ENCODE measurements at places on chromosomes 16 and 17. TPM values are rescaled to one million over a fixed set of nuclear protein-coding genes. Genes with fewer than 3 reads are reported as not detected.

DNA sequence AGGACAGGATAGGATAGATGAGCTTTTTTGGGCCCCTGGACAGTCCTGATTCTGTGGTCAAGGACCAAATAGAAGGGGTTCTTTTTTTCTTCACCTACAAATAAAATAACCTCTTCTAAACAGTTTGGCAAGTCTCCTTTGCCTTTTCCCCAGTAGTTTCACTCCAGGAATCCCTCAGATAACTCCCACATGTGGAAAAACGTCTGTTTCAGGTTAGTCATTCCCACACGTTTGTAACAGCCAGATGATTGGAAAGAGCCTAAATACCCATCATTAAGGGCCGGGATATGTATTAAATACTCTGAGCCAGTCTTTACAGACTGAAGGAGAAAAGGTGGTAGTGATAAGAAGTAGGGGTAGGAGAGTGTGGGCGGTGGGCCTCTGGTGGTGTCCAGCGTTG lies 58.3 kb downstream of the PLD6 start:
- DNase-seq = no peak

DNA sequence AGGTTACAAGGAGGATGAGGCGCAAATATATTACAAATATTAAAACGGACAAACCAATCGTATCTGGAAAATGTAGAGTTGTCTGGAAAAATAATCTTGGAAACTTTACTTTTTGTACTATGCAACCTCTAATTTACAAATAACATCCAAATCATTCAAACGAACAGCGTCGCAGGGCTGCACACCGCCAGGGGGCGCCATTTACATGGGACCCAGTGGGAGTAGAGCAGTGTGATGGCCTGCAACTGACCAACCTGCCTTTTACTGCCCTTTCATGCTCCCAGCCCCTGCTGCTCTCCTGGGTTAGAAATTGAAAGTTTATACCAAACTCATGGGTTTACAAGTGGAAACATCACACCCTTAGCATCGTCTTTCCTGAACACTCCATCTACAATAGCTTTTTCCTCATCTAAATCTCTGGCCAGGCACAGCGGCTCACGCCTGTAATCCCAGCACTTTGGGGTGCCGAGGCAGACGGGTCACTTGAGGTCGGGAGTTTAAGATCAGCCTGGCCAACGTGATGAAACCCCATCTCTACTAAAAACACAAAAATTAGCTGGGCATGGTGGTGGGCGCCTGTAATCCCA lies 10.0 kb downstream of the PITPNC1 start:
- no peak for DNase-seq

DNA sequence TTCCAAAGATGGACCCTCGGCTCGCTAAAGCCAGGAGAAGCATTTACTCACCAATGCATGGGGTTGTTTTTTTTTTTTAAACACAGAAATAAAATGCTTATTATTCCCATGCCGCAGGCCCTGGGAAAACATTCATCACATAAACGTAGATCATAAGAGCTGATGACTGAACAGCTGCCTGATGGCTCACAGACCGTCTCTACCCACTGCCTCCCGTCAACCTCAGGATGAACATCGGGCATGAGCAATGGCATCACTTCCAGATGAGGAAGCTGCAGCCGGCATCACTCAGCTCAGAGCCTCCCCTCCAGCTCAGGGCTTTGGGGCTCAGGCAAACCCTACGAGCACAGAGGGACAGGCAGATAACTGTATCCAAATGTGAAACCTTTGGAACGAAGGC lies 380.6 kb downstream of the CPPED1 start:
- no peak for DNase-seq

DNA sequence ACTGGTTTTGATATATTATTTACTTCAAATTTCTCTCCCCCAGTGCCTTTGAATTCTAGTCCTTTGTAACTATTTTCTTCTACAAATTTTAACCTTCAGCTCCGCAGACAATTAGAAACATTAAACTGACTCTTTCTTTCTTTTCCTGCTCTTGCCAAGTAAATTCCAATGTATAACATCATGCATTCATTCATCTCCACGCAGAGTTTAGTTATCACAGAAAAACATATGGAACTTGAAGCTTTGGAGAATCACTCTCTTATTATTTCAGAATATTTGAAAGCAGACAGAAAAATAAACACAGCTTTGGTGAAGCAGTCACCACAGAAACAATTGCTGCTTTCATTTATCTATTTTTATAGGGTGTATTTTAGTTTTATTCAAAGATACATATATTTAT lies 778.7 kb upstream of the CDH8 start:
- DNase-seq = no peak

DNA sequence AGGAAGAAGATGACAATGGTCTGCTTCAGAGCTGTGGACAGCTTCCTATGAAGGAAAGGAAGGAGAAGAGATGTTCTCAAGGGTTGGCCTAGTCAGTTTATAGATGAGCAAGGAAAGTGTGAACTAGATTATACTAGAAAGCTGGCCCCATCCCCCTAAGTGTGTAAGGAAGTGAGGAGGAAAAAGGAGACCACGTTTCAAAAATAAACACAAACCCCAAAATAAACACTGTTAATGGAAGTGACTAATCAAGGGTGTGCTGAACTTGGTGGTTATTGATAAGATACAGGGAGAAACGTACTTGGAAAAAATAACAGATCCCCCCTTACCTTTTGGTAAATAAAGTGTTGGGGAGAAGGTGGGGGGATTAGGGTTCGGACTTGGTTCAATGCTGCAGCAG lies 267.1 kb downstream of the SOX9 start:
- no peak for DNase-seq

DNA sequence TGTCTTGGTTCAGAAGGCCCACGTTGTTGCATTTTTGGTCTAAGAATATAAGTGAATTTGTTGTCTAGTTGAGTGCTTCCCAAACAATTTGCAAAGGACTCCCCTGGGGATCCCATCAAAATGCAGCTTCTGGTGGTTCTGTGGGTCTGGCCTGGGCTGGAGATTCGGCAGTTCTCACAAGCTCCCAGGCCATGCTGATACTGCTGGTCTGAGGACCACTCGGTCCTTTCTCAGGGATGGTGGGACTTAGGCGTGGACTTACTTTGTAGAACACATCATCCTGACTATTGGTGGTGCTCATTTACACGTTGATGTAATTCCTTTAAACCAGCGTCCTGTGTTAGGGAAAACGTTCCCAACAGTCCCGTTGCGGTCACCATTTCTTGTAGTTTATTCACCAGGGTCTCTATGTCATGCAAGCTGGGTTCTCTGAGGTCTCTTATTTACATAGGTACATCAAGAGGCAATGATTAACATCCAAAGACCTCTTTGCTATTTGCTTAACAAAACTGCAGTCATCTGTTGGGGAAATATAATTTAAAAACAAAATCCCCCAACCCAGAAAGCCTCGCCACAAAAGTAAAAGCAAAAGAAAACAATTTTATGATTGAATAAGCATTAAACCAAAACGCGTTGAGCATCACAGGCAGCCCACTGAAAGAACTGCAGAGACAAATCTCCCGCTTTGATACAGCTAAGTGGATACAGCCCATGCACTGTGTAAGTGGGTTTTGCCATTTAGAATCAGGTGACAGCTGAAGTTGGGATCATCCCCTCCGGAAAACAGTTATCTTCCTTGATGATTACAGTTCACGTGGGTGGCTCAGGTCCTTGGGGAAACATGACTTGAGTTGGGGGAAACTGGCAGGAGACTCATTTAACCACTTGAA lies 39.0 kb upstream of the SEC14L1 start:
- DNase-seq = no peak

GRCh38 chr16:13397126-13397525 lies 495.7 kb downstream of the SHISA9 start:
- no peak for DNase-seq

DNA sequence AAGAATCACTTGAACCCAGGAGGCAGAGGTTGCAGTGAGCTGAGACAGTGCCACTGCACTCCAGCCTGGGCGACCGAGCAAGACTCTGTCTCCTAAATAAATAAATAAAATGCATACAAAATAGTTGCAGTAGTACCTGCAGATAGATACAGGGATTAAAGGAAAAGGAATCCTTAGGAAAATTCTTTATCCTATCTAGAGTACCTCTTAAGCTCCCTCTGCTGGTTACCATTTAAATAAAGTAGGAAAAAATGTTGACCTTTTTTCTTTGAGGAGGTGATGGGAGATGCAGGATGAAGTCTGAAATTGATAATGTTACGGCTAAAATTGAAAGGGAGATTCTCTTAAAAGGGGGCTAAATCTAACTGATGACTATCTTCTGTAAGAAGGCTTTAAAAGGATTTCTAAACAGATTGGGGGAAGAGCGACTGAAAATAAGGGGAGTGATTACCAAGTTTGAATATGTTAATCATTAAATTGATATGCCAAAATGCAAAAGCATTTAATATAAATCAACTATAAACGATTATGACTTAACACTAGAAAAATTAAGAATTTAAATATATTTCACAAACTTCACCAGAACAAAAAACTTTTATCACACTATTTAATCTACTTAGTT lies 29.4 kb downstream of the C16orf87 start:
- no peak for DNase-seq

GRCh38 chr17:4086041-4086483 lies 56.8 kb downstream of the ZZEF1 start:
- no peak for DNase-seq

DNA sequence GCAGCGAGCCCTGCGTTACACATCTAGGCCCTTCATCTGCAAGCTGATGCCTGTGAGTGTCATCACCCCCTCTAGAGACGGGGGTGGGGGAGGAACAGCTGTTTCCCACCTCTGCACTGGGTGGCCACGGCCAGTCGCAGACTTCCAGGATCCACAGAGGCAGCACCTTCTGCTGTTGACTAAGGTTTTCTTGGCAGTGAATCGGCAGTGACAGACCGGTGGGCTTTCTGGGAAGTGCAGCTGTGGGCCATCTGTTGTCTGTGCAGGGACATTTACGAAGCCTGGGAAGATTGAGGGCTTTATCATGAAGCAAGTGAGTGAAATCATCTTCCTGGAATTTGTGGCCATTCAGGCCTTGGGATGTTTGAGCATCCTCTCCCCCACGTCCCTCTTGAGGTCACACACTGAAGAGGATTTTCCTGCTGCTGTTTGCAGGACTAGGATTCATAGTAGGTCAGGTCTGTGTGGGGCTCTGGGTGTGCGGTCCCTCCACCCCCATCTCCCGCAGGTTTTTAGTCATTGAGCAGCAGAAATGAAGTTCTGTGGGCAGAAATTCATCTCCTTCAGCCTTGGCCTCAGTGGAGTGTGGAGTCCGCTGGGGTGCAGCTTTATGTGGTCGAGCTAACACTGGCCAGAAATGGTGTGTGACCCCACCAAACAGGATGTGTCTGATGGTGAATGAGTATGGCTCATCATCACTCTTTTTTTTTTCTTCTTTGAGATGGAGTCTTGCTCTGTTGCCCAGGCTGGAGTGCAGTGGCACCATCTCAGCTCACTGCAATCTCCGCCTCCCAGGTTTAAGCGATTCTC lies 12.0 kb downstream of the PGS1 start:
- DNase-seq = no peak

GRCh38 chr17:48526608-48527546 lies 3.9 kb downstream of the HOXB1 start:
- no peak for DNase-seq

DNA sequence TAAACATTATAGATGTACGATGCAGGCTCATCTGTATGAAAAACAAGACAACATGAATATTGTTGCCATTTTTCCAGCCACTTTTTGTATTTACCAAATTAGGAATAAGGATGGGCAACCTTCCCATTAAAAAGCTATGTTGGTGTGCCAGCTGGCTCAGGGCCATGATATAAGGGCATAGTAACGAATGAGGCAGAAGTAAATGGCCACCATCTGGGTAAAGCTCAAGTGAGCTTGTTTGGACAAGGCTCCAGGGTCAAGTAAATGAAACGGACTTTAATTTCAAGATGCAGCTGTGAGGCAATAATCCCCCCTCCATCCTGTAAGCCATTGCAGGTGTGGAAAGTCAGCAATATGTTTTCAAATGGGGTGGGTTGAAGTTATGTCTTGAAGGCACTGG lies 930.9 kb upstream of the CDH8 start:
- no peak for DNase-seq

DNA sequence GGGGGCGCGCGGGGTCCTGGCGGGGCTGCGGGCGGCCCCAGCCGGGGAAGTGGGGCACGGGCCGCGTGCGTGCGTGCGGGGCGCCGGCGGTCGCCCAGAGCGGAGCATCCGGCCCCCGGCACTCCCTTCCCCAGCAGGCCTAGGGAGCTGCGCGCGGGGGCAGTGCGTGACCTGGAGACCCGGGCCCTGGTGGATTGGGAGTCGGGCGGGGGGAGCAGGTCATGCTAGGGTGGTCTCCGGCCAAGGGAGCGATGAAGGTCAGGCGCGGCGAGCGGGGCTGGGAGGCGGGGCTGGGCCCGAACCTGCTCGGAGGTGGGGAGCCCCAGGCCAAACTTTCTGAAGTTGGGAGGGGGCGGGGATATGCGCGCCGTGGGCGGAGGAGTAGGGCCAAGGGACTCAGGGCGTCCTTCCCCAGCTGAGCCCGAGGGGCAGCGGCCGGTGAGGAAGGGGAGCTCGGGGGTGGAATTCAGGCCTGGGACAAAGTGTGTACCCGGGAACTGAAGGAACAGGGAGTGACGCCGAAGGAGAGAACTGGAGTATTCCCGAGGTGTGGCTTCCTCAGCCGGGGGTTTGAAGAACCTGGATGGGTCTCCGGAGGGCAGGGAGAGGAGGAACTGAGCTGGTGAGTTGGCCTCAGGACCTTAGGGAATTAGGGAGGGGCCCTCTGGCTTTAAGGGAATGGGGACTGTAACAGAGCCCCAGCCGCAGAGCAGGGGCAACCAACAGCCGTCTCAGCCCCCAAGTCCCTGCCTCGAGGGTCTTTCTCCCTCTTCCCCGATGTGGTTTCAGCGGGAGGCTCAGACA lies 589 bp downstream of the XYLT2 start:
- DNase-seq = no peak

- DNase-seq = no peak
Measured at GRCh38 chr16:49977427-49977826, 47.6 kb upstream of the CNEP1R1 start.

DNA sequence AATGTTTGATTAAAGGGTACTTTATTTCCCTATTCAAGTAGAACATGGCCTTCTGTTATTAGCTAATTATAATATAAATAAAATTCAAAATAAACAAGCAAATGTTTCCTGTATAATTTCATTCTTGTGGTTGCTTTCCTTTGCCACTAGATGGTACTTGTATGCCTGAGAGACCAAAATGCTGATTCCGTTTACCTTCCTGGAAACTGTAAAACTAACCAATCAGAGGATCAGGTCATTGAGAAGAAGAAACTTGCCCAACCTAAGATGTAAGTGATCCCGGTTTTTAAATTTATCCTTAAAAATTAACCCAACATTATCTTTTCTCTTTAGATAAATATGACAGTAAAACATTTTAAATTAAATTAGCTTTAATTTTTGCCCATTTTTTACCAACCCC lies 8.1 kb upstream of the ABCA5 start:
- DNase-seq = no peak

- DNase-seq = peak; percentile 77
Measured at GRCh38 chr16:88810912-88811768, 588 bp downstream of the APRT start.

Gene SLC2A4
- 2.6 TPM for total RNA-seq

Gene MPO
- total RNA-seq = not detected

Gene TSPAN10
- total RNA-seq = 0.80 TPM

Gene GPR139
- not detected for total RNA-seq

Gene OSGIN1
- 3.3 TPM for total RNA-seq

Gene PYY
- total RNA-seq = not detected

Gene WNT9B
- 2.0 TPM for total RNA-seq

Gene C16orf89
- 10.2 TPM for total RNA-seq

Gene GCGR
- not detected for total RNA-seq

Gene RNF222
- total RNA-seq = not detected

Gene SLC47A1
- 22.1 TPM for total RNA-seq

Gene TCAP
- 0.48 TPM for total RNA-seq
